A549 treated with Hydrocortisone at 1 μM for 4 hours (cell line): ENCODE measurements at places on chromosomes 2 and 18. TPM values are rescaled to one million over a fixed set of nuclear protein-coding genes. Genes with fewer than 3 reads are reported as not detected.

The PSMG2 gene
- 59.6 to 72.9 TPM (median 69.2 TPM) in 5 replicates for total RNA-seq

The ITPRIPL1 gene
- not detected in 5 replicates for total RNA-seq

The UGT1A4 gene
- 0.06 to 0.16 TPM (median 0.10 TPM) in 4 of 5 replicates, not detected in the other for total RNA-seq

The ALS2 gene
- 9.0 to 15.0 TPM (median 10.7 TPM) in 5 replicates for total RNA-seq

The IFIH1 gene
- total RNA-seq = 0.83 to 1.3 TPM (median 1.2 TPM) in 5 replicates

The SMARCAL1 gene
- 13.9 to 16.6 TPM (median 15.7 TPM) in 5 replicates for total RNA-seq

The SRSF7 gene
- total RNA-seq = 313 to 438 TPM (median 337 TPM) in 5 replicates

The TGFA gene
- total RNA-seq = 4.4 to 6.0 TPM (median 4.6 TPM) in 5 replicates

The SLC11A1 gene
- total RNA-seq = 0.08 to 0.29 TPM (median 0.23 TPM) in 5 replicates

The INHBB gene
- 23.3 to 28.9 TPM (median 25.9 TPM) in 5 replicates for total RNA-seq

The AQP12A gene
- not detected in 5 replicates for total RNA-seq

The C2orf66 gene
- 0.06 to 0.07 TPM in 2 of 5 replicates, not detected in the others for total RNA-seq

The HOXD3 gene
- total RNA-seq = 0.08 to 0.18 TPM (median 0.17 TPM) in 4 of 5 replicates, not detected in the other

The TNFRSF11A gene
- 5.7 to 8.2 TPM (median 6.8 TPM) in 5 replicates for total RNA-seq

The CPS1 gene
- total RNA-seq = 10.9 to 18.3 TPM (median 14.1 TPM) in 5 replicates

The SERPINB13 gene
- total RNA-seq = not detected in 5 replicates

The NT5DC4 gene
- total RNA-seq = not detected in 5 replicates

The HOXD11 gene
- total RNA-seq = 5.5 to 6.7 TPM (median 6.2 TPM) in 5 replicates

The DCDC2C gene
- 0.21 to 0.56 TPM (median 0.40 TPM) in 4 of 5 replicates, not detected in the other for total RNA-seq

The ACTR1B gene
- 38.1 to 44.6 TPM (median 42.1 TPM) in 5 replicates for total RNA-seq

The NR4A2 gene
- total RNA-seq = 1.7 to 3.1 TPM (median 2.1 TPM) in 5 replicates

The FAM110C gene
- total RNA-seq = 0.08 to 0.30 TPM (median 0.21 TPM) in 5 replicates

The CCDC178 gene
- not detected in 5 replicates for total RNA-seq

The DSC3 gene
- total RNA-seq = 1.1 to 2.1 TPM (median 1.3 TPM) in 5 replicates

The TCF23 gene
- not detected in 5 replicates for total RNA-seq

The TUBB8B gene
- not detected in 5 replicates for total RNA-seq

The ICA1L gene
- 1.2 to 2.3 TPM (median 1.8 TPM) in 5 replicates for total RNA-seq

The GCA gene
- total RNA-seq = 5.0 to 7.8 TPM (median 6.9 TPM) in 5 replicates

The BMP10 gene
- total RNA-seq = not detected in 5 replicates

The RIT2 gene
- not detected in 5 replicates for total RNA-seq

The RGPD3 gene
- total RNA-seq = 0.06 to 0.23 TPM (median 0.17 TPM) in 5 replicates

The B4GALT6 gene
- 4.2 to 7.5 TPM (median 5.4 TPM) in 5 replicates for total RNA-seq

The HOXD1 gene
- 0.15 to 0.27 TPM (median 0.22 TPM) in 5 replicates for total RNA-seq

The ANO7 gene
- total RNA-seq = 1.7 to 2.3 TPM (median 2.1 TPM) in 5 replicates

The IGFBP2 gene
- 64.8 to 96.2 TPM (median 86.6 TPM) in 5 replicates for total RNA-seq

The TMEM169 gene
- total RNA-seq = 0.25 to 0.75 TPM (median 0.38 TPM) in 5 replicates

The GPAT2 gene
- 0.15 TPM in 1 of 5 replicates, not detected in the others for total RNA-seq

The STPG4 gene
- not detected in 5 replicates for total RNA-seq

The SERPINB11 gene
- total RNA-seq = 0.07 TPM in 1 of 5 replicates, not detected in the others

The TXNDC9 gene
- 38.1 to 52.9 TPM (median 43.6 TPM) in 5 replicates for total RNA-seq

The CLEC4F gene
- not detected in 5 replicates for total RNA-seq

The ALKAL2 gene
- not detected in 5 replicates for total RNA-seq

The LAMA3 gene
- 52.1 to 67.0 TPM (median 61.8 TPM) in 5 replicates for total RNA-seq

The EPB41L5 gene
- total RNA-seq = 3.4 to 5.9 TPM (median 4.3 TPM) in 5 replicates

The CXCR4 gene
- 0.46 to 0.99 TPM (median 0.56 TPM) in 5 replicates for total RNA-seq

The DYSF gene
- 0.53 to 0.99 TPM (median 0.56 TPM) in 5 replicates for total RNA-seq

The LYG2 gene
- 0.18 TPM in 1 of 5 replicates, not detected in the others for total RNA-seq

The HOXD4 gene
- 0.14 to 0.61 TPM (median 0.39 TPM) in 5 replicates for total RNA-seq

The ACMSD gene
- not detected in 5 replicates for total RNA-seq
